ENCODE measurements at places on chromosomes 2 and 18.

GRCh38 chr2:41972819-41973218, 75.0 kb upstream of the PKDCC start:
- no peak for DNase-seq

- no peak for DNase-seq
Observed at GRCh38 chr2:8511868-8512612, 169.8 kb upstream of the ID2 start.

- no peak for DNase-seq
Observed at GRCh38 chr2:178269438-178270224, 75.3 kb downstream of the OSBPL6 start.

DNA sequence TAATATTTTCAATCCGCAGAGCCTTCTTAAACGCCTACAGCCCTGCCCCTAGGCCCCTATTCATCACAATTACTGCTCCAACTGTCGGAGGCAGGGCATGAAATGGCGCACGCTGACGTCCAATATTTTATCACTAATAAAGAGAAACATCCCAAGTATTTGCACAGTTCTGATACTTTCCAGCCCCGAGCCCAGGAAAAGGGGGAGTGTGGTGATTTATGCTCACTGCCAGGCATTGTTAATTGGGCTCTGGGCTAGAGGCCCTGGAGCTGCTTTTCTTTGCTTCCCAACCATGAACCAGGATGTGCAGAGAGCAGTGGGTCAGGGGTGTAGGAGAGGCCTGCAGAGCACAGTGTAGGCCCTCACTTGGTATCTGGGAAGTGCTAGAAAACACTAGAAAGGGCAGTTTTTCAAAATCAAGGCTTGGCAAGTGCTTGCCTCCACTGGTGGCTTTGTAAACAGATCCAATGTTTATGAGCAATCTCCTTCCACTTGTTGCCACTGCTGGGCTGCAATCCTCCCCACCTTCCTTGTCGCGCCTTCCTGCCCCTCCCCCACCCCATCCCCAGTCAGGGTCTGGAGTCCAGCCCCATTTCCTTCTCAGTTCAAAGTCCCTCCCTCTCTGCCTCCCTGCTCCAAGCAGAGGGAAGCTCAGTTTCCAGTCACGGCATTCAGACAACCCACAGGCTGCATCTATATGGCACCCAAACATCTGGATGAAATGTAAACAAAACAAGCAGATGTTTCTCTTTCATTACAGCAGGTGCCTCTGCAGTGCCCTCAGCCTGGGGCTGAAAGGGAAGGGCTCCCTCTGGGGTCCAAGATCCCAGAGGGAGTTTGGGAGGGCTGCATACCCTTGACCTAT, 83.9 kb upstream of the PKDCC start:
- DNase-seq, result no peak

- DNase-seq, result no peak
Observed at GRCh38 chr18:48375150-48375800, 33.9 kb downstream of the ZBTB7C start.

DNA sequence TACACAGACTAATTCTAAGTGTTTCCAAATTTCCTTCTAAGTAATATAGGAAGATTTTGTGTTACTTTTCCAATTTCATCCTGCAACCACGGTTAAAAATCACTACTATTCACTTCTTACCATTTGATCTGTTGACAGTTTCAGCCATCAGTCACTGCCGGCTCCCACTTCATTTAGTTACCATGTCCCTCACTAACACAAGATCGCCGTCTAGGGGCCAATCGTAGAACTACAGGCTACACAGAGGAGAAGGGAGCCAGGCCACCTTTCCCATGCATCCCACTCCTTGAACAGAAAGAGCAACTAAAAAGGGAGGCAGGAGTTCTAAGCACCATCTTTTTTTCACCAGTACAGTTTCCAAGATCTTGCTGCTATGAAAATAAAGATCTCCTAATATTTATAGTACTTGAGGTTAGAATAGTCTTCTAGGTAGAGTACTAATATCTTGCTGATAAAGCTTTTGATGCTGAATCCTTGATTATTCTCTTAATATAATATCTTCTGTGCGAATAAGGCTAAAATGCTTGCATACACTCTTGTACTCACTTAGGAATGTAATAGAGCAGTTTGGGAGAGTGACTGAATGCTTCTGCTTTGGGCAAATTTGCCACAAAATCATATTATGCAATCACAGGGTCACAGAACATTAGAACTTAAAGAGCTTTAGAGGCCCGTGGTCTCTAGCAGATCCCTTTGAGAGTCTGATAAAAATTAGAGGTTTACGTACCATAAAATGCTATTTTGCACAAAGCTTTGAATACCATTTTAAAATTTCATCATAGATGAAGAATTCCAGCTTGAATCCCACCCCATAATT, 39.5 kb upstream of the CYP1B1 start:
- peak; percentile 48 for DNase-seq

DNA sequence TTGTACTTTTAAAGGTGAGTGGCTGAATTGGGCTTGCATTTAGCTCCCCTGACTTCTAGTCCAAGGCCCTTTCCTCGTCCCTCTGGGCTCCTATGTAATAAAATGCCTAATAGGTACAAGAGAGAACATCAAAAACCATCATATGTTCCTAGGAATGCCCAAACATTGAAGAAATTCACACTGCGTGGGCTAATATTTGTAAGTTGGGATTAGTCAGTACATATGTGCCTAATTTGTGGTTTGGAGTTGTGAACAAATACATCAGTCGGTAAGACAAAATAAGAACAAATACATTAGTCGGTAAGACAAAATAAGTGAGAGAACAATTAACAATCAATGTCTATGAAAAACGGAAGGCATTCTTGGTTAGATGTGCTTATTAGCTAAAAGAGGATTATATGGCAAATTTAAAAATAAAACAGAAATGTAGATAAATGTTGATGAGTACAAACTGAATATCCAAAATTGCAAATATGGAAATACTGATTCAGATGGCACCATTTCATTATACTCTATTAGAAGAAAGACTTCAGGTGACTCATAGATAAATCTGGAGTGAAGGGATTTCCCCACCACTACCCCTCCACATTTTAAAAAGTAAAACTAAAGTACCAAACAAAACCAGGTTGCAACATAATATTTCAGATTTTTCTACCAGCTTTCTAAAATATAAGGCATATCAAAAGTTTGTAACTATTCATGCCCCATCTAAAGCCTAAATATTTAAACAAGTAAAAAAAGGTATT, 325.4 kb downstream of the ZEB2 start:
- DNase-seq, result no peak

DNA sequence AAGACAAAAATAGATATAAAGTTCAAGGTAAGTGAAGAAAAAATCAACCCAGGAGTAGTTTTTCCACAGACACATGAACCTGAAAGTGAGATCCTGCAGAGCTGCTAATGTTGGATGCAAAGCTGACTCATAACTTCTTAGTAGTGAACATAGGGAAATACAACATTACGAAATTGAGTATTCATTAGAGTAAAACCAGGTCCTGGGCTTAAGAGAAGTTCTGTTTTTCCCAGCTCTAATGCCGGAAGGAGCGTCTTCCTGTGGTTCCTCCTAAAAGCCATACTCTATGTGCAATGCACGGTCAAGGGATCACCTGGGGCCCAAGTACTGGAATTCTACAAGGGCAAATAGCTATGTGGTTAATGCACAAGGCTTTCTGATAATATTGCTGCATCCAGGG, 141.7 kb downstream of the RBMS1 start:
- no peak for DNase-seq

- DNase-seq, result no peak
Observed at GRCh38 chr2:102181919-102182635, 4.7 kb upstream of the IL1RL2 start.

GRCh38 chr2:171210216-171210863, 49.6 kb upstream of the TLK1 start:
- DNase-seq, result no peak

DNA sequence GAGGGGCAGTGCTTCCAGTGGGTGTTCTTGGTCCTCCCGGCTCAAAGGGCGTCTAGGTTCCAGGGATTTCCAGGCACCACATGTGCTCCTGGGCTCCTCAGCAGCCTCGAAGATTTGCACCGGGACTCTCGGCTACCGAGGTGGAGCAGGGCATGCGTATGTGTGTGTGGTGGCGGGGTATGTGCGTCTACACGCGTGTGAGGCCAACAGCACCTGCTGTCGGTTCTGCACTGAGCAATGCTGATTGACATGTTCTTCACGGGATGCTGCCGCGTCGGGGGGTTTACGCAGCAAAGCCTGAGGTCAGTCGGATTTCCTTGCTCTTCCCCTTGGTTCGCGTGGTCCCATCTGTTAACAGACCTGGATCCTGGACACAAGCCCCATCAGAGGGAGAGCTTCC, 119.8 kb downstream of the NDUFA10 start:
- no peak for DNase-seq

DNA sequence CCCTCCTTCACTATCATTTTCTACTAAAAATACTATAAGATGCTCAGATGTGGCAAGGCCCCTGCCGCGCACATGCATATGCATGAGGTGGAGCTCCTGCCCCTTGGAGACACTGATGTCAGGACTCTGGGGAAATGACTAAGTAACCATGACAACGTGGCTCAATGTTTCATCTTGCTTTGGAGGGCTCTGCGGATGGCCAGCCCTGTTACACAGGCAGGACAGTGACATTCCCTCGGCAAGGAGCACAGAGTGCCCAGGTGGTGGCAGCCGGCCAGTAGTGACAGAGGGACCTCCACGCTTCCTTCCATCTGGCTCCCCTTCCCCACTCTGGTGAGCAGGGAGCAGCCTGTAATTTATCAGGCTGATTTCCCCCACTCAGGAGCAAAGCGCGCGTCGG, 364.1 kb downstream of the SS18 start:
- DNase-seq, result no peak

DNA sequence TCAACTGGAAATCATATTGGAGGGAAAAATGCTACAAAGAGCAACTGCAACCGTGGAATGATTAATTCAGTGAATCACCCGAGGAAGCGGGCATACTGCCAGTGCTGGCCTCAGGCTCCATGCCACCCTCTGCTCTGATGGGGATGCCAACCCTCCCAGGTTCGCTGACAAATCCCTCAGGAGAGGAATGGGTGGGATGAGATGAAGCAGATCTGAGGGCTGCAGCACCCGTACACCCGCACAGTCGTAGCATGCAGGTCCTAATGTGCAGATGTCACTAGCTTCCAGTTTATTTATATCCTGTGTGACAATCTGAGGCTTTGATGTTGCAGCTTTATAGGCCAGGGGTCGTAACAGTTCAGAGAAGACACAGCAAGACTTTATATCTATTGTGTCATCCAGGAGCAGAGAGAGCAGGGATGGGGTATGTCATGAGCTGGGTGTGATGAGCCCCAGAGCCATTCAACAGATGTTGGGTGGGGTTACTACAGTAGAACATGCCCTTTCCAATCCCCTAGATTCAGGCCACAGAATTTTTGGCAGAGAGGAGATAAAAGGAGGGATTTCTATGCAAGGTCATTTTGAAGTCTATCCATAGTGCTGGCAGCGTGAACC, 44.6 kb downstream of the DPP4 start:
- DNase-seq, result no peak

DNA sequence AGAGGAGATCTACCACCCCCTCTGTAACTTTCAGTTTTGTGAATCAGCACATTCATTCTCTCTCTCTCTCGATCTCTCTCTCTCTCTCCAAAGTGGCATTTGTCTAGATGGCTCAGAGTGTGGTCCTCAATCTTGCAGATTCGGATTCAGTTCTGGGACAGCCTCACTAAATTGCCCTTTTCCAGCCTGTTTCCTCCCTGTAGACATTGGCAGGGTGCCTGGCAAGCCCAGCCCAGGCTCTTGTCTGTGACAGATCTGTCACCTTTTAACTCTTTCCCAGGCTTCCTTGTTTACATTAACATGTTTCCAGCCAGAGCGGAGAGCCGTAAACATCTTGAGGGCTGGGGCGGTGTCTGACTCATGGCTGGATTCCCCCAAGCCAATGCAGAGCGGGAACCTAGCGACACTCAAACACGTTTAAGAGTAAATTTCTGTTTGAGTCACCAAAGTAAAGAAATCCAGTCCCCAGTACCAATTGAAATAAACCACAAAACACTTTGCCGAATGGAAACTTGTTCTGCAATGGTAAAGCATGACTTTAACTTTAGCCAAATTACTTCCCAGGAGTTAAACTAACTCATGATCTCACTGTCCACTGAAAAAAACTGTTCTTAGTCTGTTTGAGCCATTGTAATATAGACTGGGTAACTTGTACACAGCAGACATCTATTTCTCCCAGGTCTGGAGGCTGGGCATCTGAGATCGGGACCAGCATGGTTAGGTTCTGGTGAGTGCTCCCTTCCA, 6.6 kb upstream of the CYP27C1 start:
- DNase-seq, result no peak

GRCh38 chr2:64649013-64649484, 4.7 kb downstream of the SERTAD2 start:
- DNase-seq, result no peak

- DNase-seq, result no peak
Observed at GRCh38 chr2:213429516-213429915, 145.3 kb downstream of the SPAG16 start.

DNA sequence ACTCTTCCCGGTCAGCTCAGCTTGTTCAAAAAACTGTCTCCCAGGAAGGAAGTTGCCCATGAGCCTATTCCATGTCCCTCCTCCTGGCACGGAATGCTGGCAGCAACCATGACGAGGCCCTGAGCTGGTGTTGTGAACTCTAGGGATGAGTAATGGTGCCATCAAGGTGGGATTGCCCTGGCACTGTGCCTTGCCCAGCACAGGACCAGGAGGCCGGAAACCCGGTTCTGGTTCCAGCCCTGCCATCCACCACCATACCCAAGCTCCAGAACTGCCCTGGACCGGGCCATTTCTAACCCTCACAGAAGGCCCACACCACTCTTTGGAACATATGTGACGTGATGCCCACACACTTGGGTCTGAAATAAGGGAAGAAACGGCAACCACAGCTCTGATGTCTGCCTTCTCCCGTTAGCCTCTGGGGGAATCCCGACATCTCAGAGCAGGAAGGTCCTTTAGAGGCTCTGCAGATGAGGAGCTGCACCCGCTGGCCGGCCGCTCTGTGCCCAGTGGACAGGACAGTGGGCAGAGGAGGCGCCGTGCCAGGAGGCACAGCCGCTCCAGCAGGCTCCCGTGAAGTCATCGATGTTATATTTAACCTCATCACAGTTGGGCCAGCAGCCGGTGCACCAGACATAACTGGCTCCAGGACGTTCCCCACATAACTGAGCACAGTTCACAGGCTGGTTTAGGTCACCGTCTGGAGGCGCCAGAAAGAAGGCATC, 462.1 kb upstream of the ID2 start:
- DNase-seq, result no peak

DNA sequence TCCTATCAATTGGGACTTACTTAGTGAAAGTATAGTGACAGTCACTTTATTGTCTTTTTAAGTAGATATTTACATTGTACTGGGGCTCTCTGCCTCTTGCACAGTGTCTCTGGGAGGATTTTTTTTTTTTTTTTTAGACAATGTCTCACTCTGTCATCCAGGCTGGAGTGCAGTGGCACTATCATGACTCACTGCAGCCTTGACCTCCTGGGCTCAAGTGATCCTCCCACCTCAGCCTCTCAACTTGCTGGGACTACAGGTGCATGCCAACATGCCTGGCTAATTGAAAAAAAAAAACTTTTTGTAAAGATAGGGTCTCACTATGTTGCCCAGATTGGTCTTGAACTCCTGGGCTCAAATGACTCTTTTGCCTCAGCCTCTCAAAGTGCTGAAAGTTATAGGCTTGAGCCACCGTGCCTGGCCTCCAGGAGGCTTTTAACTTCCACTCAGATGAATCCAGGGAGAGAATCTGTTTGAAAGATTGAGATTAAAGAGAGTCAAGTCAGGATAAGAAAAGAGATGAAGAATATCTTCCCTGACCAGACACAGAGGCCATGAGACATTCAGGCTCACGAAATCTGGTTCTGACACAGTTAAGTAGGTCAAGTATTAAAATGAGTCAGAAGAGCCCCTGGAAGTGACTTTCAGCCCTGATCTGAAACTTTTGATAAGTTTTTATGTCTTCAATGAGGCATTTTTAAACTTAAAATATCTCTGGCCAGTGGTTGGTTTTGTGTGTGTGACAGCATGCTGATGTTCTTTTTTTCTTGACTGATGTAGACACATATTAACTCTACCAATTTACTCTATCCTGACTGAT, 18.3 kb downstream of the ARHGEF33 start:
- DNase-seq, result no peak

Measured in CD4-positive, alpha-beta T cell treated with Interleukin-6 for 4 hours (primary cell).